ENCODE measurements at places on chromosomes 2 and 18.

DNA sequence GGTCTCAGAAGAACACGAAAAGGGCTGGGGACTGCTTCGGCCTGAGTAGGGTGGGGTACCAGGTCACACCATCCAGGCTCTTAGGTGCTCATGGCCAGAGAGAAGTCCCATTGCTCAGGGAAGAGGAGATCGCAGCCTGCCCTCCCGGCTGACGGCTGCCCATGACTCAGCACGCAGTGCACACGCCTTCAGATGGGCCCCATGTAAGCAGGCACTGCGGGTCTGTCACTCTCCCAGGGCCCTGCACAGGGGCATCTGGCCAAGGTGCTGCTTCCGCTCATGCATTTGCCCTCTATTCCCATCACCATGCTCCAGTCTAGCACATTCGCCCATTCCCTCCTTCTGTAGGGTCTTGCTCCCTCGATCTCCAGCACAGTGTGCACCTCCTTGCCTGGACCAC is 34.7 kb downstream of the SFXN5 start:
- DNase-seq = no peak

GRCh38 chr2:2528846-2529245 is 197.8 kb upstream of the MYT1L start:
- no peak for DNase-seq

GRCh38 chr2:38444247-38444646 is 67.2 kb upstream of the ATL2 start:
- no peak for DNase-seq

- DNase-seq = no peak
Measured at GRCh38 chr2:217011576-217011975, 151.7 kb upstream of the TNP1 start.

DNA sequence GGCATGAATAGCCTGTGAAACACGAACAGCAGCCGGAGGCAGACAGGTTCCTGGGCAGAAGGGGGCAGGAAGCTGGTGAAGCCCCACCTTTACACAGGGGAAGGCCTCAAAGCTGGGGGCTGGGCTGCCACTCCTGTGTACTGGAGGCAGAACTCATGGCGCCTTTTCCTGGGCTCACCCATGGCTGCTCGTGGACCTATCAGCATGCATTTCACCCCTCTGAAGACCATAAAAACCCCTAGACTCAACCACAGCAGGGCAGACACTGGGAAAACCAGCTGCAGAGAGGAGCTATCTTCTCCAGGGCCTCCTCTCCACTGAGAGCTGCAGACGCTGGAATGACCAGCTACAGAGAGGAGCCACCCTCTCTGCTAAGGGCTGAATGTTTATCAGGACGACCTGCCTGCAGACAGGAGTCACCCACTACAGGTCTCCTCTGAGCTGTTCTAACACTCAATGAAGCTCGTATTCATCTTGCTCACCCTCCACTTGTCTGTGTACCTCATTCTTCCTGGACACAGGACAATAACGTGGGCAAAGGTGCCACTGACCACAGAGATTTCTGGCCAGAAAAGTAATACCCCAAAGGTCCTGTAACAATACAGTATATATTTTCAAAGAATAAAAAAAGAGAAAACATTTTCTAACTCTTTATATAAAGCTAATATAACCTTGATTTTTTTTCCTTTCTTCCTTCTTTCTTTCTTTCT is 18.9 kb upstream of the CCDC88A start:
- DNase-seq = no peak

DNA sequence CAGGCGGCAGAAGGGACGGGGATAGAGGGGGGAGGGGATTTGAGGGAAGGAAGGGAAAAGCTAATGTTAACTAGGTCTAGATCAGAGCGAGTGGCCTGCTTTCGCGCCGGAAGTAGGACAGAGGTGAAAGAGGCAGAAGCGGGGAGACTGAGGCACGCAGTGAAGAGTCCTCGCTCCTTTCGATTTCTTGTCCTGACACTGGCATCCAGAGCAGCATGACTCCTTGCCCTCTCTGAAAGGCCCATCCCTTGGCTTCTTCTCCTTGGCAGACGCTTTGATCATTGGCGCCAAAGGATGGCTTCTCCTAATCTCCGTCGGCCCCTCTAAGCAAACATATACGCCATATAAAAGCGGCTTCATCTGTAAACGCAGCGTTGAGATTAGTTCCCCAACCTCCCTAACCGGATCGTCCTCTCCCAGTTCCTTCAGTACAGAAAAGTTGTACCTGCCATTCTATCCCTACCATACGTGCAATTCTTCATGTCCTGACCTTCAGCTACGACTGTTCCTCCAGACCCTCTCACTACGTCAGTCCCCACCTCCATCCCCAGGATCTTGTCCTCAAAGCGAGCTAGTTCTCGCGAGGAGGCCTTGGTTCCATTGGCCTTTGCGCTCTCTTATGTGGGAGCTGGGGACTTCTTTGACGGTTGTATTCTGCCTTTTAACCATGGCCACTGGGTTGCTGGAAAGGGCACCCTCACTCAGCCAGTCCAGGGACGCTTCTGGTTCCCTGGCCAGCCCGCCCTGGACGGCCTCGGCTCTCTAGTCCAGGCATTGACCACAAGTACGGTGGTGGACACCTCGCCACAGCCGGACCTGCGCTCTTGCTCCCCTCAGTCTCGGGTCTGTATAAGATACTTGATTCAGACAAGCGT is 857 bp upstream of the NEUROD1 start:
- no peak for DNase-seq

DNA sequence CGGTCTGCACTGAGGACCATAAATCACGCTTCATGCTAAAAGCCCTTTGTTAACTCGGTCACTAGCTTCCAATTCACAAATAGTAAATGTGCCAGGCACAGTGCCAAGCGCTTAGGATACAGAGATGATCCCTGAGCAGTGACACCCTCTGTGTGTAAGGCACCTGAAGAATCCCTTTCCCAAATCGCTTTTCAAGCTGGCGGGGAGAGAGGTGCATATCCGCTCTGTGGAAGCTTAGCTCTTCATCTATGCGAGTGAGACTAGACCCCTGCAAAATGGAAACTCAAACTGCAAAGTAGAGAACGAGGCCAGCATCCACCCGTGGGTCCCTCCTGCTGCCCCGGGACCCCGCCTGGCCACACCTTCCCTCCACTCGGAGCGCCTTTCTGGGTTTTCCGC is 2.4 kb downstream of the PIEZO2 start:
- no peak for DNase-seq

DNA sequence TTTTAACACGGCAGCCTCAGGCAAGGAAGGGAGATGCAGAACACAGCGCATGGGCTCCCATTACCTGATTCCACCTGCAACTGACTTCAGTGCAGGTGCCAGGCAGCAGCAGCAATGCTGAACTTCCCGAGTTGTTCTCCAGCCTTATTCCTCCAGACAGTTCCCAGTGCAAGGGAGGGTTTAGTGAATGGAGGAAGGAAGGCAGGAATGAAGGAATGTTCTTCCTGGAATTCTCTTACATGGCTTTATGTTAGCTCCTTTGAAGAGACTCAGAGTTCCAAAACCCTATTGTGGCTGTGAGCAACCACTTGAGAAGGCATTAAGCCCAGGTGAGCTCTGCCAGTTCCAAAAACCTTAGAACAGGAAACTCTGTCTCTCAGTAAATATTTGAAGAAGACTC is 45.5 kb downstream of the SERPINB7 start:
- no peak for DNase-seq
